Gastrocnemius medialis (tissue), 4 donors: ENCODE measurements at places on chromosomes 1 and 21. TPM values are rescaled to one million over a fixed set of nuclear protein-coding genes. Genes with fewer than 3 reads are reported as not detected.

GRCh38 chr1:79376106-79376505, 369.6 kb upstream of the ADGRL4 start:
- no peak overlapping the region for H3K27ac ChIP-seq
- H3K36me3 ChIP-seq = no peaks in the 10 kb centered on the region
- H3K4me3 ChIP-seq = no peak overlapping the region

DNA sequence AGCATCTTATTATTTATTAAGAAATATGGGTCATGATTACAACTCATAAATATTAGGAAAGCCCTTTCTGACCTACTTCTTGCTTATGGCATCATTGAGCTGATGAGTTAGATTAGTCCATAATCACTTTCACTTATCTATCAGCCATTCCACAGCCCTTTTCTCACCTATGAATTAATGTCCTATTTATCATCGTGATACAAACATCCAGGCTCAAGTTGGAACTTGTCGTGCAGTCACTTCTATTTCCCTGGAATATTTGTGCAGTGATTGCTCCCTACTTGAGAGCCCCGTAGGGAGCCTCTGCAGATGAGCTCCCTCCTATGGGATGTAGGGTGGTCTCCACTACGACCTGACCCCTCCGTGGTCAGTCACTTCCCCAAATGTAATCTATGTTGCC, 8.1 kb upstream of the F3 start:
- no peak overlapping the region for H3K4me3 ChIP-seq
- no peak overlapping the region for H3K27ac ChIP-seq
- no peaks in the 10 kb centered on the region for H3K4me1 ChIP-seq
- H3K27me3 ChIP-seq = no peaks in the 10 kb centered on the region

GRCh38 chr1:240691909-240692705, 80.2 kb upstream of the GREM2 start:
- no peaks in the 10 kb centered on the region for H3K36me3 ChIP-seq
- no peak overlapping the region for H3K27ac ChIP-seq
- H3K4me3 ChIP-seq = no peak overlapping the region
- no peaks in the 10 kb centered on the region for H3K4me1 ChIP-seq
- H3K27me3 ChIP-seq = no peaks in the 10 kb centered on the region
- DNase-seq = no peak

The PNRC2 gene
- 54.2 TPM for total RNA-seq

The PALMD gene
- total RNA-seq = 60.7 TPM

The HSF2BP gene
- 0.63 TPM for total RNA-seq

GRCh38 chr1:202981939-202982338, 14.9 kb upstream of the CYB5R1 start:
- H3K36me3 ChIP-seq = no peaks in the 10 kb centered on the region
- H3K4me3 ChIP-seq = no peak overlapping the region
- H3K27me3 ChIP-seq = no peaks in the 10 kb centered on the region
- no peaks in the 10 kb centered on the region for H3K4me1 ChIP-seq
- DNase-seq = no peak
